ENCODE measurements at places on chromosomes 2 and 18.

- DNase-seq, result no peak
These were observed 18.5 kb upstream of the POLI start for GRCh38 chr18:54250846-54251261.

DNA sequence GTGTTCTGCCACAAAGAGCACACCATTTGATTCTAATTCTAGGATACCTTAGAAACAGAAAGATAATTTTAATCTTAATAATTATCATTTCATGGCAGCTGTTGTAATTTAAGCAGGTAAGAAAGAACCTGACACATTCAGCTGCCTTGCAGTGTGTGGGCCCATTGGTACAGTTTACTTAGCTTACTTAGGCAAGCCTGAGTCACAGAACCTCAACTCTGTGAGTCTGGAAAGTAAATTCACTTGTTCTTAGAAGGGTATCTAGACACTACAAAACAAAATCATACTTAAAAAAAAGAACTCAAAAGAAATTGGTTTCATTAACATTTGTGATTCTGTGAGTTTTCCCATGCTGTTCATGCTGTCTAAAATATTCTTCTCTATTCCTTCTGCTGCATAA lies 956.3 kb upstream of the SLC39A10 start:
- DNase-seq, result no peak

DNA sequence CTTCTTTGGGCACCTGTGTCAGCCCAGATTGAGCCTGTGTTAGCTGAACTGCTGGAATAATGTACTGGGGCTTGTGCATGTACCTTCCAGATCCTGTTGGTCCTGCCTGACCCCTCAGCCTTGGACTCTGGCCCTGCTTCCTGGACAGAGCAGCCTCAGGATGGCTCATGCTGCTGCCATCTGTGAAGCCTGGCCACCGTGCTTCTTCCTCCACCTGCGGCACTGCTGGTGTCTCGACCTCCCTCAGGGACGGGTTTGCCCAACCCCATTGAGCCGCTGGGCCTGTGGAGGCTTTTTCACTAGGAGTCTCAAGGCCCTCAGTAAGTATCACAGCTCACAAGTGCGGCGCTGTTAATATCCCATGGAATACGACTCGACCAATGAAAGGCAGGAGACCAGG lies 342.7 kb downstream of the TGIF1 start:
- DNase-seq, result no peak

GRCh38 chr2:26767894-26768487 lies 3.9 kb downstream of the SLC35F6 start:
- no peak for DNase-seq

- DNase-seq, result no peak
These were observed 37.2 kb upstream of the RTN4 start for GRCh38 chr2:55087501-55087900.

DNA sequence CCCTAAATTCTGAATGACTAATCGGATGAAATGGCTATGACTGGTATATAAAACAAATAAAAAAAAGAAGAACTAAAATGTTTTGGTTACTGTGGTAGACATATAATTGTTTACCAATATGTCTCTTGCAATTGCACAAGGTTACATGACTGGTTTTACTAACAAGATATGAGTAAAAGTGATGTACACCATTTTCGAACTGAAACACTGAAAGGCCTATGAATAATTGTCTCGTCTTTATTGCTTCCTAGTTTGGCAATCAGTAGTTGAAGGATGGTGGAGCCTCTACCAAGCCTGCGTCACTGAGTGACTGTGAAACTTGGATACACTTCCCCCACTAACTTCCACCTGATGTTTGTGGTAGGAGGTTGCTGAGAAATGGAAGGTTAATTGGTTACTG lies 16.5 kb downstream of the CDH19 start:
- DNase-seq, result no peak

DNA sequence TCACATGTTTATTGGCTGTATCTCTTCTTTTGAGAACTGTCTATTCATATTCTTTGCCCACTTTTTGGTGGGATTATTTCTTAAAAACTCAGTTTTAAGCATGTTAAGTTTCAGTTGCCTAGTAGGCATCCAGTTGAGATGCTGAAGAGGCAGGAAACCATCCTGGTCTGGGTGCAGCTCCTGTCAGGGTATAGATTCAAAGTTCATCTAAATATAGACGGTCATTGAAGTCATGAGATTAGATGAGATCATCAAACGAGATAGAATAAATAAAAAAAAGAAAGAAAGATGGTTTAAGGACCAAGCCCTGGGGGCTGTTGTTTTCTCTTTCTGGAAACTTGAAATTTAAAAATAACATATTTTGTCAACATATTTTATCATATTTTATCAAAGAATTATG lies 9.2 kb upstream of the DNAH7 start:
- no peak for DNase-seq

DNA sequence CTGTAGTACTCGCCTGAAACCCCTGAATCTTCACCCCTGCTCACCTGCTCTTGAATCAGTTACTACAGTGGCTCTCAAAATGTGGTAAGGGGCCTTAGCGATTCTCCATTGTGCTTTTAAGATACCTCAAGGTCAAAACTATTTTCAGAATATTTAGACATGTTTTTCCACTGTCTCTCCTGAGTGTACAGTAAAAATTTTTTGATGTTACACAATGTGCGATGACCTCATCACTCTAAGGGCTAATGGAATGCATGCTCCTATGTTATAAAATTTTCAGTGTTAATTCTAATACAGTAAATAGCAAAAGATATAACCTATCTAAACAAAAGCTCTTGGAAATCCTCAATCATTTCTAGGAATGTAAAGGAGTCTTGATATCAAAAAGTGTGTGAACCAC lies 336.9 kb upstream of the PKDCC start:
- DNase-seq, result no peak

- no peak for DNase-seq
These were observed 11.8 kb downstream of the IGFBP2 start for GRCh38 chr2:216644842-216645635.

DNA sequence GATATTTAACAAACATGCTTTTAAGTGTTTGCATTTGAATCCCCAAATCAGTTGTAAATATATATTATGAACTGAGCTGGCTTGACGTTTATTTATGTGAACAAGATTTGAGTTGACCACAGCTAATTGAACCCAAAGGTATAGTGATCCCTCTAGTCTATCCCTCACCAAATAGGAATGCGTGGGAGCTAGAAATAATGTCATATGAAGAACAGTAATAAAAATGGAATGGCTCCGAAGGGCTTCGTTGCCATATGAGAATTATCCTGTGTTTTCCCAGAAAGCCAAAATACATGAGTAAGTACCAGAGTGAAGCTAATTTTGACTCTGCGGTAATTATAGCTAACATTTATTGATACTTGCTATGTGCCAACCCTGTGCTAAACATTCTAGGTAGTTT lies 142.7 kb downstream of the ADCYAP1 start:
- no peak for DNase-seq

DNA sequence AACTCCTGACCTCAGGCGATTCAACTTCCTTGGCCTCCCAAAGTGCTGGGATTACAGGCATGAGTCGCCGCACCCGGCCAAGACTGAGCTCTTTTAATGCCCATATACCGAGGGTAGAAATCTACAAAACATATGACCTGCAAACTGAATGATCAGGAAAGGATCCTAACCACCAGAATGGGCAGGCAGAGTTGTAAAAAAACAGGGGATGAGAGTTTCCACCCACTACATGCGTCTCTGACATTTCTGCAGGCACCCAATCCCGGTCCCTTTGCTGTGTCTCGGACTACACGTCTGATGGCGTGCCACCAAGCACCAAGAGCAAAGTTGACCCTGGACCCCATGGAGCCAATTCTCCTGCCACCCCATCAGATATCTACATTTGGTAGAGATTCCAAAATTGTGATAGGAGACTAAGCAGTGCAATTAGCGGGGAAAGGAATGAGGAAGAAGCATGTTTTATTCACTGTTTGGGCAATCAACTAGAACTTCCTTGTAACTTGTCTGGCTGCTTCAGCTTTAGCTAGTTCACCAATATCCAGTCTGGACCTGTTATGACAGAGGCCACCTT lies 74.1 kb downstream of the ATP8B1 start:
- DNase-seq, result no peak

DNA sequence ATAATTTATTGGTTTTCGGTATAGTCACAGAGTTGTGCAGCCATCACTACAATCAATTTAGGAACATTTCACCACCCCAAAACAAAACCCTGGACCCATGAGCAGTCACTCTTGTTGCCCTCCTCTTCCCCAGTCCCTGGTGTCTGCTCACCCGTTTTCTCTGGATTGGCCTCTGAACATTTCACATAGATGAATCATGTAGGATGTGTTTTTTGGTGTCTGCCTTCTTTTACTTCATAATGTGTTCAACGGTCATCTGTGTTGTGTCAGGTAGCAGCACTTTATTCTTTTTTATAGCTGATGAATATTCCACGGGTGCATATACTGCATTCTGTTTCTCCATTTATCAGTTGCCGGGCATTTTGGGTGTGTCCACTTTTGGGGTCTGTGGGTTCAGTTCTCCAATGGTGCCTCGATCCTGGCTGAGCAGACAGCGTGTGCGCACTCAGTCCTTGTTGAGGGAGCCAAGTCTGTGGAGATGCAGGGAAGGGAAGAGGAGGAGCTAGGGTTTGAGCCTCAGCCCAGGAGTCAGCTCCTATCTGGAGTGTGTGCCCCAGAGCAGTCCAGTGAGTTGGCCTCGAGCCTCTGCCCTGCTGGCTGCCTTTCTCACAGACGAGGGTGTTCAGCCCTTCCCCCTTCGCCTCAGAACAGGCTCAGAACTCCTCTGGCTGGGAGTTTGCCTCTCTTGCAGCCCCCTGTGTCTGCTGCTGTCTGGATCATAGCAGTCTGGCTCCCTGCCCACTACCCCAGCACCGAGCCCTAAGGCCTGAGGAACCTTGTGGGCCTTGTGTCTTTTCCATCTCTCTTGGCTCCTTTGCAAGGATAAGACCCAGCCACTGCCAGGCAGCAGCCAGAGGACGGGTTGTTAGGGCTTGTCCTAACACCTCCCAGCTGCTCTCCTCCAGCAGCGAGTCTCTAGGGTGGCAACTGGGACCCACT lies 18.0 kb downstream of the C2orf74 start:
- no peak for DNase-seq

GRCh38 chr2:65557616-65558573 lies 125.5 kb upstream of the SPRED2 start:
- no peak for DNase-seq

GRCh38 chr2:18325118-18325517 lies 235.3 kb downstream of the RDH14 start:
- DNase-seq, result no peak

DNA sequence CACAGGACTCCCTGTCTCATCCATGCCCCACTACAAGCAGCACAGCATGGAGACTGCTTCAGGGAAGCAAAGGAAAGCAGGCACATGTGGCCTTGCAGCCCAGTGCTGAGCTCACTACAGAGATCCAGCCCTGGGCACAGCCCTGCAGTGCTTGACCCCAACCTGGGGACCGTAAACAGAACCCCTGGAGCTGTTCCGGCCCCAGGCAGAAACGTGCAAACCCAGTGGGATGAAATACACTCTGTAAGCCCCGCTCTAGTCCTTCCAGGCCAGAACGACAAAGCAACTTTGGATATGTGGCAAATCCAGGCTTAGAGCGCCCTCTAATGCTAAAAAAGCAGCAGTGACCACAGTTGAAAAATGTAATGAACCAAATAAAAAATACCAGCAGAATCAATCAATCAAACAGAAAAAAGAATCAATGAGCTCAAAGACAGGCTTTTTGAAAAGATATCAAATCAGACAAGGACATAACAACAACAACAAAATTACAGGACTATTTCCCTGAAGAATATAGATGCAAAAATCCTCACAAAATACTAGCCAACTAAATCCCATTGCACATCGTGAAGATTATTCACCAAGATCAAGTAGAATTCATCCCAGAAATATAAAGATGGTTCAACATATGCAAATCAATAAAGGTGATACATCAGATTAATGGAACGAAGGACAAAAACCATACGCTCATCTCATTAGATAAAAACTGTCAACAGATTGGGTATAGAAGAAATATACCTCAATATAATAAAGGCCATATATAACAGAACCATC lies 45.6 kb downstream of the ZNF519 start:
- no peak for DNase-seq

Measured in activated T-helper 1 cell treated with anti-CD3 and anti-CD28 coated beads, Interleukin-2, amount 50 U/mL, for 16 hours (primary cell).